GM19239 (cell line): ENCODE measurements at places on chromosomes 12 and 14.

DNA sequence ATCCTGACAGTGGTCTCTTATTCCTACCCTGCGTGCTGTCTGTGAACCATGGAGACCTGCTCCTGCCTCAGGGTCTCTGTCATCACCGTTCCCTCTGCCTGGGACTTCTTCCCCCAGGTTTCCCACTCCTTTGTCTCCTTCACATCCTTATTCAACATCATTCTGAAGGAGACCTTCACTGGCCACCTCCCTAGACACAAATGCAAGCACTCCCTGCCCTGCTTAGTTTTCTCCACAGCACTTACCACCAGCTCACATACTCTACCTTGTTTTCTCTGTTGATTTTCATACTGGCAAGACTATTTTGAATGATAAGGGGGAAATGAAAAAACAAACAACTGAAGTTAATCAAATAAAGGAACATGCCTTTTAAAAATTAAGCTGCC, 192.8 kb downstream of the ANO6 start:
- no peak for DNase-seq

- no peak for DNase-seq
Measured at GRCh38 chr14:76836029-76836630, 9.9 kb downstream of the LRRC74A start.

GRCh38 chr12:70240673-70241072, 2.6 kb upstream of the CNOT2 start:
- DNase-seq = no peak

DNA sequence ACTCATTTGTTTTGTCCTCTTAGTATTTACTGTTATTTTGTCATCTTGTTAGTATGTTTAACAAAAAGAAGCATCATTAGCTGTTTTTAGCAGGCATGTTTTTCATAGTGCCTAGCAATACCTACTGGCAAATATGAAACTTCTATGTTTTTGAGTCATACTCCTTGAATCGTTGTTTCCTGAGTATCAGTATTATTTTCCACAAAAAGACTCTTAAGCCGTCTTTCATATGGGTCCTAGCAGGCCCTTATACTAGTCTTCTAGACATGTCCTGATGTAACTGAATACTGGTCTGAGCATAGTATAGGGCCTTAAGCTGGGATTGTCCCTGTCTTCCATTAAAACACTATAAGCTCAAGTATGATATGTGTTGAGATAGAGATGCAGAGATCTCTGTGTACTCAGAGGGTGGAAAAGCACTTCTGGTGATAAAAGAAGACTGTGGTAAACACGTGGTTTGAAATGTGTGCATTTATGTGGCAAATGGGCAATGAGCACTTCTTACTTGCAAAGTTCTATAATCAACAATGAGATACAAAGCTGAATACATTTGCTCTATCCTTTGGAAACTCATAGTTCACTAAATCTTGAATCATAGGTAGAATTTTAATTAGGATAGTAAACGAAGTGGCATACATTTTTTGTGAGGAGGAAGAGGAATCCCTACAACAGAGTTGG, 348.8 kb downstream of the PDZRN4 start:
- no peak for DNase-seq

DNA sequence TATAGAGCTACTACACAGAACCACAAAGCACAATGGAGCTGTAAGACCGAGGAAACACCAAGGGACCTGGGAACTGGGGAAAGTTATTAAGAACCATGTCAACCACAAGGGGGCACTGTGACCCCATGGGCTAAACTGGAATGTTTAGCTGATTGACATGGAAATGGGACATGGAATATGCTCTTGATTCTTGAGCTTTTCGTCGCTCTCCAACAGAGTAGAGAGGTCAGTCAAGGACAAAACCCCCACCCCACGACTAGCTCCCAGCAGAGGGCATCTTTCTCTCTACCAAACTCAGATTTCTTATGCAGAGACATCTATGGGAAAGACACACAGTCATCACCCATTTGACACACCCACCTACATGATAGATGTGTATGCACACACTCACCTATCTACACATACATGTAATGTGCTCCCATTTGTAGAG, 10.1 kb downstream of the NDRG2 start:
- peak; percentile 57 for DNase-seq

DNA sequence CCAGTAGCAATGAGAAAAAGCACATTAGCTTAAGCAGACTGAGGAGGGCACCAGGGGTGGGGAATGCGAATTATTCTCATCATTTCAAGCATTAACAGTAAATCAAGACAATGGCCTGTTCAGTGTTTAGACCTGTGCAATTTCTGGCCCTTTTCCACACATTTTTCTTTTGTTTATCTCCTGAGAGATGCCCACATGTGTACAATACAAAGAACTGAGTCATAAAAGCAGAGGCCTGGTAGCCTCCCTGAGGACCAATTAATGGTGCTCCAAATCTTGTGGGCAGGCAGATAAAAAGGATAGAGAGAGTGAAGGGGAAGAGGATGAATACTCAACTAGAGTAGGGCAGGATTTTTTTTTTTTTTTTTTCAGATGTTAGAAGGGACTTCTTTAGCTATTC, 480.8 kb downstream of the RERGL start:
- no peak for DNase-seq

- no peak for DNase-seq
Measured at GRCh38 chr12:87112571-87113345, 856.6 kb upstream of the MGAT4C start.

DNA sequence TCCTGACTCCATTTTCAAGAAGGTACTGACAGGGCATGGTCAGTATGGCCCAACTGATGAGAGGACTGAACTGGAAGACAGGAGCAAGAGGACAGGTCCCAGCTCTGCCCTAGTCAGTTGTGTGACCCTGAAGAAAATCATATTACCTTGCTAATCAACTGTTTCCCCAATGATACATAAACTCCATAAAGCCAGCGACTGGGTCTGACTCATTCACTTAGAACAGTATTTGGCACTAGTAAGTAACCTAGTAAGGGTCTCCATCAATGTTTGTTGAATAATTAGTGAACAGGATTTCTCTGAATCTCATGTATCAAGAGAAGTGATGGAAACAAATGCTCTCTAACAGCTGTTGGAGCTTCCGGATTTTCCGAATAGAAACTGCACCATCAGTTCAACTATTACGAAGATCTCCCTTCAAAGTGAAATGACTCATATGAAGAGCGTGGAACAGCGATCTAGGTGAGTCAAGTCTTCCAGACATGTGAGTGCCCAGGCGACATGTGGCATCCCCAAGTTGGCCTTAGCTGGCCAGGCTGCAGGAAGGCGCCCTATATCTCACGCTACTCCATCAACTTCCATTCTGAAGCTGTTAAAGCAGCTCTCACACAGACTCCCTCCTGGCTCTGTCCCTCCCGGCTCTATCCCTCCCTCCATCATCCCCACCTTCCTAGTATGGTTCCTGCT, 94.5 kb downstream of the TTC7B start:
- DNase-seq = no peak

GRCh38 chr12:126558810-126559209, 1493.6 kb downstream of the AACS start:
- DNase-seq = no peak

DNA sequence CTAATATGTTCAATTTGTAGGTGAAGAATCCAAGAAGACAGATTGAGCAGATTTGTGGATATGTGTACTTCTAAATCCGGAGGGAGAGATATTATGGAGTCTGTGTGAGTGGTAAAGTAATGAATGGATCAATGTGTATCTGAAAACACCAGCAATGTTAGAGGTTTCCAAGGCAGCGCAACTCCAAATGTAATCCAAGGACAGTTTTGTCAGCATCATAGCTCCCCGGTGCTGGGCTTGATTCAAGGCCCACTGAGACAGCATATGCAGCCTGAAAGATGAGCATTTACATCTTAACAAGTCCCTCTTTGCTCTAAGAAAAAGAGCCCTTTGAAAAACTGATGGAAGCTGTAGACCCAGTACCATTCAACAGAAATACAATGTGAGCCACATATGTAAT, 38.3 kb upstream of the FRMD6 start:
- DNase-seq = no peak

DNA sequence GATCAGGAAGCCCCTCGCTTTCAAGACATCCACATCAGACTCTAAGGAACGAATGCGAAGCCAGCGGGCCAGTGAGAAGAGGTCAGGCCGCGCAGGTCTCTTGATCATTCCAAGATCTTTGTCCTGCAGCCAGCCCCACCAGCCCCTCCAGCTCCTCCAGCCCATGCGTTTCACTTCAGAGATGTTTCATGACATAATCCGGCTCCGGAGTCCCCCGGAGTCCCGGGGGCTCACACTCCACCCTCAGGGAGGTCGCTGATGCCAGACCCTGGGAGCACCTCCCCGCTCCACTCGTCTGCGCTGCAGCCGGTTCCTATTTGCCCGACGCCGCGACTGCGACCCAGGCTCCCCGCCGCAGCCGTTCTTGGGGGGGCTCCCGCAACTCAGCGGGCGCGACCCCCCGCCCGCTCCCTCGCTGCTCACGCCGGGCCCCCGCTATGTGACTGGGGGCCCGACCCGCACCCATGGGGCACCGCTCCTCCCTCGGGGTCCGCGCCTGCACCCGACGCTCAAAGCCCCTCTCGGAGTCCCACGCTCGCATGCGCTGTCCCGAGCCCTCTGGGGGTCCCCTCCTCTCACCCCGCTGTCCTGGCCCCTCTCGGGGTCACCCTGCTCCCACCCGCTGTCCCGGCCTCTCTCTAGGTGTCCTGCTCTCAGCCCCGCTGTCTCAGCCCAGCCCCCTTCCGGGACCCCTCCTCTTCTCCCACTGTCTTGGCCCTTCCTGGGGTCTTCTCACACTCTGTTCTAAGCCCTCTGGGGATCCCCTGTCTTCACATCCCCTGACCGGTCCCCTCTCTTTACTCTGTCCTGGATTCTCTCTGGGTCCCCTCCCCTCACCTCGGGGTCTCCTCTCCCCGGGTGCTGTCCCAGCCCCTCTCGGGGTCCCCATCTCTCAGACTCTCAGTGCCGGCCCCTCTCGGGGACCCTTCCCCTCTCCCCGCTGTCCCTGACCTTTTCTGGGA, 1.1 kb downstream of the TAOK3 start:
- DNase-seq = no peak

DNA sequence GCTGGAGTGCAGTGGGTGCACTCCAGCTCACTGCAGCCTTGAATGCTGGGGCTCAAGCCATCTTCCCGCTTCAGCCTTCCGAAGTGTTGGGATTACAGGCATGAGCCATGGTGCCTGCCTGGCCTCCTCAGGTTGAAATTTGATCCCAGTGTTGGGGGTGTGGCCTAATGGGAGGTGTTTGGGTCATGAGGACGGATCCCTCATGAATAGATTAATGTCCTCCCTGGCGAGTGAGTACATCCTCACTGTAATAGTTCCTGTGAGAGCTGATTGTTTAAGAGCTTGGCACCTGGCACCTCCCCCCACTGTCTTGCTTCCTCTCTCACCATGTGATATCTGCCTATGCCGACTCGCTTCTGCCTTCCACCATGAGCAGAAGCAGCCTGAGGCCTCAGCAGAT, 84.7 kb downstream of the TSPAN9 start:
- DNase-seq = no peak

DNA sequence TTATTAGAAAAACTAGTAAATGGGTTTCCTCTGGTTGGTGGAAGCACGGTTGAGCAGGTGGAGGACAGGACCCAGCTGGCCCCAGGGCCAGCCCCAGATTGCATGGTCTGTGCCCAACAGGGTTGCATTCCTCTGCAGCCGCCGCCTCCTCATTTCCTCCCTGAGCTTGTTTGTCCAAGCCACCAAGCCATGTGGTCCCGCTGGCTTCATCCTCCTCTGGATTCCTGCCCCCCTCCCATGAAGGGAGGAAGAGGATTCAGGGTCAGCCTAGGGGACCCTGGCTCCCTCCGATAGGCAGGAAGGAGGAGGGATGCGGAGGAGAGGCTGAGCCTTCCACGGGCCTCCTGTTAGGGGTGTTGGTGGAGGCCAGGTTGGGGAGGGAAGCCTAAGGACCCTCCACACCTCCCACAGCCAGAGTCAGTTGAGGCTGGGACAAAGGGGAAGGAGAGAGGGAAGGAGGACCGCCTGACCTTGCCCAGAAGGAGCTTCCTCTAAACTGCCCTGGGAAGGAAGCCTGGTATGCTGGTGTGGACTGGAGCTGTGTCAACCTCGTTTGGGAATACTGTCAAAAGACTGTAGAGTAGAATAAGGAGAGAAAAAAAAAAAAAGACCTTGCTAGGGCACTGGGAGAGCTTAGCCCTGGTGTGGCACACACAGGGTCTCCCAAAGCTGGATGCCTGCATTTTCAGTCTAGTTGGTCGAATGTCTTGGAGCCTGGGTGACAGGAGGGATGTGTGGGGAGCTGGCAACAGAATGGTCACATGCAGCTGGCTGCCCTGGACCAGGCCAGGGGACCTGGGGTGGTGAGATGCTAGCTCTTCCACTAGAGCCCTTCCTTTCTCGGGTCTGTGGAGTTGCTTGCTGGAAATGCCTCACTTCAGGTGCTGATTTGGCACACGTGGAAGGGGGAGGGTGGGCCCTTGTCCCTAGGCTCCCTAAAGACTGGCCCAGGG, 42.4 kb downstream of the PLEKHG3 start:
- no peak for DNase-seq

DNA sequence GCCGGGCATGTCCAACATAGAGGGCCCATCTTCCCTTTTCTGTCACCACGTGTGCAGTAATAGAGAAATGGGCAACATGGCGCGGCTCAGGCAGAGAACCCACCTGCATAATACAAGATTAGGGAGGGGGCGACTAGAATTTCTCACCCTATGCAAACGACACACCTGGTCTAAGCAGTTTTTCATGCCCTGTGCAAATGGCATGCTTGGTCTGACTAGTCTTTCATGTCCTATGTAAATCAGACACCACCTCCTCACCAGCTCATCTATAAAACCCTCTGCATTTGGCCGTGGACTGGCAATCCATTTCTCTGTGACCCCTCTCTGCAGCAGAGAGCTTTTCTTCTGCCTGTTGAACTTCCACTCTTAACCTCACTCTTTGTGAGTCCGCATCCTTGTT, 180.2 kb upstream of the PZP start:
- DNase-seq = no peak

GRCh38 chr12:42426746-42427145, 100.8 kb downstream of the PPHLN1 start:
- no peak for DNase-seq

GRCh38 chr12:55974308-55974730, 441 bp downstream of the RAB5B start:
- no peak for DNase-seq

- no peak for DNase-seq
Measured at GRCh38 chr14:99865408-99865807, 72.2 kb downstream of the EML1 start.

GRCh38 chr14:69693145-69693544, 73.8 kb upstream of the SRSF5 start:
- DNase-seq = no peak
